ENCODE measurements at places on chromosomes 1 and 21.

GRCh38 chr1:181647314-181648035 is 164.2 kb downstream of the CACNA1E start:
- DNase-seq: no peak

DNA sequence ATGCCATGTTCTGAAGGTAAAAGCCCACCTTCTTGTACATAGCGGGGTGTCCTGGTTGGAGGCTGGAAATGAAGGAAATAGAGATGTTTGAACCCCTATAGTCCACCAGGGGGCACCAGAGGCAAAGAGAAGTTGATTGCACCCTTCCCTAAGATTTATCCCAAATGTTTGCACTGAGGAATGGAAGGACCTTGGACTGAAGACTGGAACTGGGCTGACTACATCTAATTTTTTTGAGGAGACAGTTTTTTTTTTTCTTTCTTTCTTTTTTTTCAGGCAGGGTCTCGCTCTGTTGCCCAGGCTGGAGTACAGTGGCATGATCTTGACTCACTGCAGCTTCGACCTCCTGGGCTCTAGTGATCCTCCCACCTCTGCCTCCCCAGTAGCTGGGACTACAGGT is 55.3 kb upstream of the EIF4G3 start:
- DNase-seq: peak; percentile 42

DNA sequence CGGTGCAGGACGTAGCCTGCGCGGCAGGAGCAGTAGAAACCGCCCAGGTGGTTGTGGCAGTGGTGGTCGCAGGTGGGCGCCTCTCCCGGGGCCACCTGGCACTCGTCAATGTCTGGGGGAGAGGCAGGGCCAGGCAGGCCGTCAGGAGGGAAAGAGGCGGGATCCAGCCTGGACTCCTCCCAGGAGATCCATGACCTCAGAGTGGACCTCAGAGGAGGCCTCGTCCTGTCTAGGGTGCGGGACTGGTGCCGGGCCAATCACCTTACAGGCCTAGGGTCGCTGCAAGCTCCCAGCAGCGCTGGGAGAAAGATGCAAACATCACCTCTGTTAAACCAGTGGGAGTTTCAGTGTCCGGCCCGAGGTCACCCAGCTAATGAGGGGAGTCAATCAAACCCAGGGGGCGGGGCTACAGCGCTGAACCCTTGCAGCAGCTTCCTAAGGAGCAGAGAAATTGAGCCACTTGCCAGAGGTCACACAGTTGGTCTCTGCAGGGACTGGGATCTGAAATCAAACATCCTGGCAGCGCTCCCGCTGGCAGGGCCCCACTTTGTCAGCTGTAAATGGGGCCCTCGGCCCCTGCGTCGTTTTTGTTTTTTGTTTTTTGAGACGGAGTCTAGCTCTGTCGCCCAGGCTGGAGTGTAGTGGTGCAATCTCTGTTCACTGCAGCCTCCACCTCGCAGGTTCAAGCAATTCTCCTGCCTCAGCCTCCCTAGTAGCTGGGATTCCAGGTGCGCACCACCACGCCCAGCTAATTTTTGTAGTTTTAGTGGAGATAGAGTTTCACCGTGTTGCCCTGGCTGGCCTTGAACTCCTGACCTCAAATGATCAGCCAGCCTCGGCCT is 1.4 kb downstream of the MASP2 start:
- no peak for DNase-seq

- DNase-seq: no peak
These were observed 197.7 kb upstream of the DUSP10 start for GRCh38 chr1:221939607-221940006.

DNA sequence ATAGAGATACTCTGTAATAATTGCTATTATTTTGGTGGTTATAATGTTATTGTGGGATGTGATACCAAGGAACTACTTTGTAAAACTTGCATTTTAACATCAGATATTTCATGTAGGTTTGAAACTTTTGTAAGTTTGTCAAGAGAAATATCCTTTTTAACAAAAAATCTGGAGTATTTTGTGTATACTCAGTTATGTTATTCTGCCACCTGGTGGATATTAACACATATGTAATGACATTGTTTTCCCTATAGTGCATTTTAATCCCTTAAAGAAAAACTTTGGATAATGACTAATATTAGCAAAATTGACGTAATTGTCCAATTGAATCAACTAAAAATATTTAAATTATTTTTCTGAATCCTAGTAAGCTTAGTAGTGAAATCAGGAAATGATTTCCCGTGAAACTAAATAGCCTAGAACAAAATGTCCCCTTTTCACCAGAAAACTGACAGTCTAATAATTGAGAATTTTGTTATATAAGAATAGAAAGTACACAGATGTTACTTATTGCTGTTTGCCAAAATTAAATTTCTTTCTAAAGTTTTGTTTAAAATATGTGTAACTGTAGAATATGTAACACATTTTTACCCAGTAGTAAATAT is 39.6 kb downstream of the KCTD3 start:
- DNase-seq: no peak

DNA sequence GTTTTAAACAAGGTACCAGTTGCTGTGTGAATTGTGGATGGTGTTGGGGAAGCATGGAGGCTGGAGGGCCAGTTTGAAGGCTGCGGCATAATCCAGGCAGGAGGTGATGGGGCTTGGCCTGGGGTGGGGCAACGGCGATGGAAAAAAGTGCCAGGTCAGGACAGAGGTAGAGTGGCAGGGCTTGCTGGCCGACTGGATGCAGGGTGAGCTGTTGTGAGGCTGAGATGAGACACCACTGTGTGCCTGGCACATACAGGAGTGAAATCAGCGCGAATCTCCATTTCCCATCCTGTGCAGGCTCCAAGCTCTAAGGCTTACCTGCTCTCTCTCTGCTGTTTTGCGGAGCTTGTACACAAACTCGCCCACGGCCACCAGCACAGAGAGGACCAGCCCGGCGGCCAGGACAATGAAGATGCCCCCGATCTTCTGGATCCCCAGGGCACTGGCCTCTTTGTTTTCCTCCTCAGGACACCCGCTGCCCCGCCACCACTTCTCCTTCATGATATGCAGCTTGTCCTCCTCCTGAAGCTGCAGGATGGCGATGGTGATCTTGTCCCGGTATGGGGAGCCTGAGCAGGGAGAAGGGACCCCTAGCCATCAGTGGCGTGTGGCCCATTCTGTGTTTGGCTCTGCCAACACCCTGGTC is 229.5 kb downstream of the GRIK3 start:
- DNase-seq: no peak

- DNase-seq: no peak
These were observed 79.6 kb downstream of the UCHL5 start for GRCh38 chr1:192979542-192979941.

DNA sequence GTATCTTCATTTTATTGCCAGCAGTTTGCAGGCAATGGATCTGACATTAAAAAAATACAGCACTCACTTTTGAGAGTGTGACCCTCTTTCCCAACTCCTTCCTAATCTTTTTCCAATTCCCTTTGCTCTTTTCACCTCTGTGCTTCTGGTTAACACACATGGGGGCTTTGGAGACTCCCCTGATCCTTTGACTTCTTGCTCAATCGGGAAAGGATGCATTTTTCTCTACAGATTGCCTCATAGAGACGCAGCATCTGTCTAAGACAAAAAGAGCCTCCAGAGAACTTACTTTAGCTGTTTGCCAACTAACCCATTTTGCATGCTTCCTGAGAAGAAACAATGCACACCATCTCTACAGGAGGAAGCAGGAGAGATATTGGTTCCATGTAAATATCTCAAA is 378.3 kb downstream of the PBX1 start:
- DNase-seq: no peak
